ENCODE measurements at places on chromosomes 11 and 22. TPM values are rescaled to one million over a fixed set of nuclear protein-coding genes. Genes with fewer than 3 reads are reported as not detected.
A peak's percentile ranks its signal among the peaks of the same experiment; 100 is the strongest.

DNA sequence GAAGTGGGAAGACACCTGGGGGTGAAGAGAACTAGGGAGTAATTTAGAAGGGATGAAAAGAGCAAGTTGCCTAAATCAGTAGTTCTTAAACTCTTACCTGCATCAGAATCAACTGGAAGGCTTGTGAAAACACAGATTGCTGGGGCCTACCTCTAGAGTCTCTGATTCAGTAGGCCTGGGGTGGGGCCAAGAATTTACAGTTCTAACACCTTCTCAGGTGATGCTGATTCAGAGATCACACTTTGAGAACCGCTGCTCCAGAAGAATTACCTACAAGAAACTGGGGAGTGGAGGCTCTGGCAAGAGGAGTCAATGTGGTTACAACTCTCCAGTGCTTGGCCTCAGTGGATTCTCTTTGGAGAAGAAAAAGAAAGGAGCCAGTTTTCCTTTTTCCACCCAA lies 128.7 kb downstream of the C11orf58 start:
- DNase-seq: no peak

DNA sequence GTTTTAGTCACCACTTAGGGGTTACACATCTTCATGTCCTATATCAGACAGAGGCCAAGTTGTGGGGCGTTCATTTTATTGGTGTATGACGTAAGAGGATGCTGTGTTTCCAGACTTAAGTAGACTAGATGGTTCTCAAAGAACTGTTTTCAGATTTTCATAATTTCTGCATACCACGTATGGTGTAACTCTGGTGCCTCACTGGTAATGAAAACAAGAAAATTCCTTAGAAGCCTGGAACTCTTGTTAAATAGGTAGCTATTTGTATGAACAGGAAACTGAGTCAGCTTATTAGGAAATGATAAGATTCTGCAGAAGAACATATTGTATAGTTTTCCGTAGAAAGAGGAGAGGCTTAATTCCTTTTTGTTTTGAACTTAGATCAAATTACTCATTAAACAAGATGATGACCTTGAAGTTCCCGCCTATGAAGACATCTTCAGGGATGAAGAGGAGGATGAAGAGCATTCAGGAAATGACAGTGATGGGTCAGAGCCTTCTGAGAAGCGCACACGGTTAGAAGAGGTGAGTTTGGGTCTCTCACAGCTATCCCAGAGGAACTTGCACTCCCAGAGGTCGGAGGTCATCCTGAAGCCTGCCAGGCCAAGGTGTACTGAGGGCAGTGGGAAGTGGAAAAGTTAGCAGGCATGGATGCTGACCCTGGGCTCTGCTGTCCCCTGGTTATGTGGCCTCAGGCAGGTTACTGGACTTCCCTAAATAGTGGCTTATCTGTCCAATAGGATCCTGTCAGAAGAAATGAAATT lies 3.9 kb downstream of the CDC45 start:
- no peak for DNase-seq

- peak; percentile 3 for DNase-seq
Observed at GRCh38 chr11:2102132-2102882, 36.9 kb downstream of the IGF2 start.

The TMEM191C gene
- 2.0 TPM for total RNA-seq

The GRAP2 gene
- total RNA-seq: 113 TPM

DNA sequence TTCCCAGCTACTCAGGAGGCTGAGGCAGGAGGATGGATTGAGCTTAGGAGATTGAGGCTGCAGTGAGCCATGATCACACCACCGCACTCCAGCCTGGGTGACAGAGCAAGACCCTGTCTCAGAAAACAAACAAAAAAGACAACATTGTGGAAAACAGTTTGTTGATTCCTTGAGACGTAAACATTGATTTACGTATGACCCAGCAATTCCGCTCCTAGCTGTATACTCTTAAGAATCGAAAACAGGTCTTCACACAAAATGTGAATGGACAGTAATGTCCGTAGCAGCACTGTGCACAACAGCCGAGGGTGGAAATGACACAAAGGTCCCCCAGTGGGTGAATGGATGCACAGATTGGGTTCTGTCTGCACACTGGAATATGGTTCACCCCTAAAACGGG lies 49.3 kb downstream of the LRP5 start:
- no peak for DNase-seq

The FADS2 gene
- 5.2 TPM for total RNA-seq

All from T-helper 17 cell (primary cell).